ENCODE measurements at places on chromosomes 7 and 10.

- peak; percentile 20 for DNase-seq
These were observed 23.2 kb upstream of the BTRC start for GRCh38 chr10:101330631-101331225.

- DNase-seq, result no peak
These were observed 345.9 kb upstream of the SMIM30 start for GRCh38 chr7:113464096-113464855.

DNA sequence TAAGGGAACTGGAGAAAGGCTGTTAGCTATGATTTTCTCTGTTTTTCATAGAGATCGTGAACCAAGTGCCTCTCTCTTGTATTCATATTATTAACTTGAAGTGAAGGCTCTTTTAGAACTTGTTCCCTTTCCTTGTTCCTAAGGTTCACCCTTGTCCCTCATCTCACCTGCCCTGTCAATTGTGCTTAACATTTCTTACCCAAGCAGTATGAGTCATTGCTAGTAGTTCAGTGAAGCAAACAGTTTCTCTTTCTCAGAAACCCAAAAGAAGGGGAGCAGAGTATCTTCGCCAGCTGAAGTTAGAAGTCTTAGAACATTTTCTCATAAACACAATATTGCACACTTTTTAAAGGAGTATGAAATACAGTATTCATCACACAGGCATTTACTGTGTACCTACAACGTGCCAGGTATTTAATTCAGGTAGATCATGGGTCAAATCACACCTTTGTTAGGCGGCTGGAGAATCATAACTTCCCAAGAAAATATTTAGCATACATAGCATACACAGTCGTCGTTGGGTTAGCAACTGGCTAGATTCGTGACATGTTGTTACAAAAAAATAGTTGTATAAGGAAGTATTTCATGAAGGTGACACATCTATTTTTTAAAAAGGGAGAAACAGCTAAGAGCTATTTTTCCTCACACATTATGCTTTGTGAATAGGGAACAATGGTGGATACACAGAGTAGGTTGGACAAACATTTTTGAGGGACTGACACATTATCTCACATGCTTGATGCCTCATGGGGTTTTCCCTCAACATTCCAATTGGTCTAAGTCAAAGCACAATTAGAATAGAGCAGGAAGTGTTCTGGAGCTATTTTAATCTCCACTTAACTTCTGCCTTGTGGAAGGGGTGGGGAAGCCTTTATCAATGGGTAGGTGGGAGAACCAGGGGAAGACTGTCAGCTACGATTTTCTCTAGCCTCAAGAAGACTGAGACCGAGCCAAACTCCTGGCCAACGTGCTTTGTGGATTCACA, 13.2 kb downstream of the HDAC9 start:
- DNase-seq, result no peak

GRCh38 chr10:52742731-52743130, 29.9 kb downstream of the MBL2 start:
- no peak for DNase-seq

- no peak for DNase-seq
These were observed 119.5 kb upstream of the CAV2 start for GRCh38 chr7:116380025-116380424.

Data from occipital lobe (tissue), 3 donors.